Activated T-helper 17 cell treated with anti-CD3 and anti-CD28 coated beads, Interleukin-2, amount 50 U/mL, for 72 hours (primary cell): ENCODE measurements at places on chromosomes 4 and X. TPM values are rescaled to one million over a fixed set of nuclear protein-coding genes. Genes with fewer than 3 reads are reported as not detected.

Gene CXCL8
- 11.9 TPM for total RNA-seq

Gene RAB9B
- 1.3 TPM for total RNA-seq

Gene PF4V1
- not detected for total RNA-seq

Gene ANTXR2
- 52.5 TPM for total RNA-seq

Gene GUCY1A1
- total RNA-seq: not detected
